H9 (cell line): ENCODE measurements at places on chromosomes 4 and X. TPM values are rescaled to one million over a fixed set of nuclear protein-coding genes. Genes with fewer than 3 reads are reported as not detected.

GRCh38 chr4:16023776-16024408, 59.9 kb downstream of the PROM1 start:
- H3K36me3 ChIP-seq: peaks cover 13% of the 10 kb centered on the region; the same call in 2 of the 3 replicates
- H3K27me3 ChIP-seq: no peaks in the 10 kb centered on the region
- H3K27ac ChIP-seq: no peak overlapping the region
- H3K4me3 ChIP-seq: no peak overlapping the region

DNA sequence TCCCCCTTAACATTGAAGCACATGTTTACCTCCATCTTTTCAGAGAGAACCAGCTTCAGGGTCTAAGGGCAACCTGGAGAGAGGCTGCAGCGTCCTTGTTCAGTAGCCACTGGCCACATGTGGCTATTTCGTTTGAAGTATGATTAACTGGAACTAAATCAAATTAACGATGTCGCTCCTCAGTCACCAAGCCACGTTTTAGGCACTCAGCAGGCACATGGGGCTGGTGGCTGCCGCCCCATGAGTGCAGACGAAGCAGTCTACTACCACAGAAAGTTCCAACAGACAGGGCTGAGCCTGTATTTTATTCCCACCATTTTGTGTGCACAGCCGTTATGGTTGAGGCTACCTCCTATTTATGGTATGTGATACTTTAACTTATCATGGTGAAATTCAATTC, 99.4 kb downstream of the WFS1 start:
- H3K4me1 ChIP-seq: no peaks in the 10 kb centered on the region
- H3K4me3 ChIP-seq: no peak overlapping the region
- no peak overlapping the region for H3K27ac ChIP-seq
- H3K36me3 ChIP-seq: no peaks in the 10 kb centered on the region
- DNase-seq: no peak
- no peaks in the 10 kb centered on the region for H3K27me3 ChIP-seq

DNA sequence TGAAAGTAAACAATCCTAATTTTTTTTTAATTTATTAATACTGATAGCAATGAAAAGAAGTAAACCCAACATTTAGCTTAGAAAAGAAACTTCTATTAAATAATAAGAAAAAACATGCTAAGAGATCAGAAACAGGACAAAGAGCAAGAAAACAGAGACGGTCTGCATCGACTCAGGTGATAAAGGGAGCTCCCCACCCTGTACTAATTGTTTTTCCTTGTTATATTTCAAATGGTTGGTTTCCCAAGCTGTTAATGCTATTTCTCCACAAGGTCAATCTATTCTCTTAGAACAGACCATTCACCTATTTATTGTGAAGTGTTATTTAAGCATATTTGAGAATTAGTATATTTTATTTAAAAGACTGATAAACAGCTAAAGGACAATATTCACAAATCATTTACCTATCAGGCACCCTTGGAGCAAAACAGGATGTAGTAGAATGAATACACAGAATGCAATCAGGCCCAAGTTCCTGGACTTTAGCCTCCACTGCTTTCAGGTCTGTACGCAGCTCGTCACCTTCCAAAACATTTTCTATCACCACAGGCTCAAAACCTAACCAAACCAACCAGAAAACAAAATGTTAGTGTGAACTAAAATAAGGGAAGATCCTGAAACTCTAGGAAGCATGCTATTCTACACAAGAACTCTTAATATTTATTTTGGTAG, 5.5 kb downstream of the SEPSECS start:
- no peak overlapping the region for H3K27ac ChIP-seq
- H3K4me1 ChIP-seq: no peaks in the 10 kb centered on the region
- no peaks in the 10 kb centered on the region for H3K36me3 ChIP-seq
- no peak overlapping the region for H3K4me3 ChIP-seq
- no peaks in the 10 kb centered on the region for H3K27me3 ChIP-seq
- no peak for DNase-seq

- H3K36me3 ChIP-seq: peaks cover 3% of the 10 kb centered on the region; the same call in 1 of the 2 replicates
- no peaks in the 10 kb centered on the region for H3K27me3 ChIP-seq
- no peak overlapping the region for H3K4me3 ChIP-seq
- no peak for DNase-seq
- H3K4me1 ChIP-seq: no peaks in the 10 kb centered on the region
Observed at GRCh38 chr4:8419222-8420041, 21.1 kb downstream of the ACOX3 start.

The ARAP2 gene
- 6.3 TPM in 2 replicates for total RNA-seq

The CYBB gene
- total RNA-seq: 0.04 and 0.07 TPM in 2 replicates
